SHP77 treated with DMSO at 0.1 percent for 48 hours (cell line): ENCODE measurements at places on chromosomes 3 and 15.

DNA sequence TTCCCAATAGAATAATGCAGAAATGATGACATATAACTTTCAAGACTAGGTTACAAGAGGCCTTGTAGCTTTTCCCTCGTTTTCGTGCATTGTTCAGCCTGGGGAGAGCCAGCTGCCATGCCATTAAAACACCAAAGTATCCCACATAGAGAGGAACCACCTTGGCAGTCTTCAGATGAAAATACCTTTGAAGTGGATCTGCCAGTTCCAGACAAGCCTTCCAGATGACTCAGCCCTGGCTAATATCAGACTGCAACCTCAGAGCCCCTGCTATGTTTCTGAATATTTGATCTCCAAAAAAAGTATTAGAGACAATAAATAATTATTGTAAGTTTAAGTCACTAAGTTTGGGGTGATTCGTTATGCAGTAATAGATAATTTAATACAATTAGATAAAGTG is 294.3 kb upstream of the GBE1 start:
- no peak for DNase-seq

DNA sequence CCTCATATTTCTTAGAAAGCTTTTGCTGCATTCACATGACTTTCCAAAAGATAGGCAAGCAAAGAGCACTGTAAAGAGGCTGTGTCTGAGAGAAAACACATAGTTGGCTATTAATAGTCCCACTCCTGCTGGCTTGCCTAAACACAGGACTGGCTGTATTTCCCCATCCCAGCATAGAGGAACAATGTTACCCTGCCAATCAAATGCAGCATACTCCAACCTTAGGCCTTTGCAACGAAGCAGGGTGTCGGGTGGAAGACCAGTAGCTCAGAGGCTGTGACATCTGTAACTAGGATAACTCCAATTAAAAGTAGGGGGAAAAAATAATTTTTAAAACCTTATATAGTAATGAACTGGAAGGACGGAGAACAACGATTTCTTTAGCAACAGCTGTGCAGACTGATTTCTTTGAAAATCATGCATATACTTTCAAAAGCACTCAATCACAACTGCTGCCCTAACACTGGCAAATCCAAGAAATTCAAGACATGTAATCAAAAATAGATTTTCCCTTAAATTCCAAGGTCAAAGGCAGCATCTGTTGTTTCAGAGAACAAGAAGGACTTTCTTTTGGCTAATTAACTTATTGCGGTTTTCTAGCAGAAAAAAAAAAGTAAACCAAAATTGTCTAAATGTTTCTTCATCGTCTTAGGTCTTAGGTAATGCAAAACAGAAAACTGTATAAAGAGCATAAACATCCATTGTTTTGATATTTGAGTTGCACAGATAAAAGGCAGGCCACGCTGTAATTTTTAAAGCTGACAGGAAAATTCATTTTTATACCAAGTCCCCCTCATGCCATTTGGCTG is 139.3 kb downstream of the TNIK start:
- no peak for DNase-seq

DNA sequence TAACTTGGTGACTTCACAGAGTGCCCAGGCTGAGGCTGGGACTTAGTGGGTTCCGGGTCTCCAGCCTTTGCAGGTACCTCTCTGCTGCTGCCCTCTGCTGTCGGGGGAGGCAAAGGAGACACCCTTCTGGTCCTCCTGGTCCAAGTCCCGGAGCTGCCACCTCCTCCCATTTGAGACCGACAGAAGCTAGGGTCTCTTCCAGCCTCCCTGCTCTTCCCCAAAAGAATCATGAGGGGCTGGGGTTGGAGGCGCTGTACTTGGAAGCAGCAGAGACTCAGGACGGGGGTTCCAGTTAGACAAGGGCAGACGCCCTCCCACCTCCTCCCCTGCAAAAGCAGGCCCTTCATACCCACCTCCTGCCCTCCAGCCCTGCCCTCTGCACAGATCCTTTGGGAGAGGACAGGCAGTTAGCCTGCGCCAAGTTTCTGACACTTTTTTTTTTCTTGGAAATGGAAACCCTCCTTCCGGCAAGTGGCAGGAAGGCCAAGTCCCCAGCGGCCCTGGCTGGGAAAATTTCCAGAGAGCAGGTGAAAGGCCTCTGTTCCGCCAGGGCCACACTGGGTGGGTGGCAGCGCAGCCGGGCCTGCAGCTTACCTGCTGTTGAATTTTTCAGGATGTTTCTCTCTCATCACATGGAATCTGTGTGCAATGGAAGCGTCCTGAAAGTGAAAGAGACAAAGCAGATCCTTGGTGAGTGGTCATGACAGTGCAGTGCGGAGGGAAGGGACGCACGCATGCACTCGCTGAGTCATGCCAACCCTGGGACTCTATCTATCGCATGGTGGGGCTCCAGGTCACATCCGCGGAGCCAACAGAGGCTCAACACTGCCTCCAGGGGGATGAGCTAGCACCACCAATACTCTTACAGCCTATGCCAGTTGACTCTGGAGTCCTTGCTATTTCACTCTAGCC is 119.9 kb downstream of the DGKG start:
- DNase-seq = peak; percentile 81

DNA sequence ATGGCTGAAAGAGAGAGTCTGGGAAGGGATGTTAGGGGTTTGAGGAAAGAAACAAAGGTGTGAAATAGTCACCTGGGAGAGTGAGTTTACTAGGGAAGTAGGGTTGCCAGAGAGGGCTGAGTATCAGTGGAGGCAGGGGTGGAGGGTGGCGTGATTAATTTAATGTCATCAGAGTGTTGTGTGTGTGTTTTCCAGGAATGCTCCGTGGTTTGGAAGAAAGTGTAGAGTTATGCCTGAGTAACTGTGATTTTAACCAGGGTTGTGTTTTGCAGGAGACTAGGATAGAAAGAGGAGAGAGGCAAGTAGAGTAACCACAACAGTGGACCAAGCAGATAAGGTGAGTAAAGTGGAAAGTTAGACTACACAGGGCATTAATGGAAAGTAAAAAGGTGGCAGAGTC is 27.2 kb downstream of the PLD1 start:
- DNase-seq = no peak

- no peak for DNase-seq
These were observed 7.5 kb upstream of the POLR2M start for GRCh38 chr15:57698991-57699390.

DNA sequence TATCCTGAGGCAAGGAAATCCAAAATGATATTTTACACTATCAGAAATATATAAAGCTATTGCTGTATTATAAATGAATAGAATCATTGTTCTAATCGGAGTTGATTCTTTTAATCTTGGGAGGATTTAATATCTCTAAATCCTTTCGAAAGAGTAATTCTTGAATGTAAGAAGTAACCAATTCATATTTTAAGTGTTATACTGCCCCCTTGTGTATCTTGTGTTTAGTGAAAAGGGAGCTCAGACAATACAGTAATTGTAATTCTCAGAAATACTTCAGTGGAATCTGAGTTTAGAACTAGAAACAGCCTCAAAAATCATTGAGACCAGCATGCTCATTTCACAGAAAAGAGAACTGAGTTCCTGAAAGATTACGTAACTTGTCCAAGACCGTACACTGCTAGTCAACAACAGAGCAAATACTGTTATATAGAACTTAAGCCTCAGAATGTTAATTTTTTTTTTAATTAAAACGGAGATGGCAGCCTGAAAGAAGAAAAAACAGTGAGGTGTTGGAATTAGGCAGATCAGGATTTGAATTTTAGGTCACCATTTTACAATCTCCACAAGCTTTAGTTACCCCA is 42.9 kb downstream of the PLCH1 start:
- DNase-seq = peak; percentile 47

DNA sequence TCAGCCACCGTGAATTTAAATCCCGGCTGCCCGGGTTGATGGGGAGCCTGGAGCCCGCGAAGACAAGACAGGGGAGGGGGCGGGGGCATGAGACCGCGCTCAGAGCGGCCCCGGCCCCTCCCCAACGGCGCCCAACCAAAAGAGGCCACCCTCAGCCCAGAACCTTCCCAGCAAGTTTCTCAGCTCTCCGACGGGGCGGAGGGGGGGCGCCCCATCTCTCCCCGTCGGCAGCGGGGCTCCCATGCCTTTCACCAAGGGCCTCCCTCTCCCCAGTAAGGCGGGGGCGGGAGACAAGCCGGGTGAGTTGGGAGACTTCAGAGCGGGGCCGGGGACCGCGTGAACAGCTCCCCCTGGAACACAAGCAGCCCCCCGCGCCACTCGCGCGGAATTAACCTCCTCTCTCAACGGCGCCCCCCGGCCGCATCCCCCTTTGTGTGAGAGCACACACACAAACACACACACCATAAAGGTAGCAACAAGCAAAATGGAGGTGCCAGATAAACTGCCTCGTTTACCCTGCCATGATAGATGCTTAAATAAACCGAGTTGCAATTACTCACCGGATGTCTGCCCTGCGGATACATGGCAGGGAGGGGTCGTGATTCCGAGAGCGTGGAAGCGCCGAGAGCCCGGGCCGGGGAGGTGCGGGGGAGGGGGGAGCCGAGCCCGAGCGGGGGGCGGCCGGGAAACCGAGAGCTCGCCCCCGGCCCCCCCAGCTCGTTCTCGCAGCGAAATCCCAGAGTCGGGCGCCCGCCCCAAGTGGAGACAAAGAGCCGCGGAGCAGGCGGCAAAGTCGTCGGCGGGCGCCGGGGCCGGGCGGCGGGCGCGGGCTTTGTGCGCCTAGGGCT is 1.3 kb downstream of the TLE3 start:
- no peak for DNase-seq

- DNase-seq = no peak
These were observed 351.4 kb downstream of the CNTN3 start for GRCh38 chr3:74263031-74263430.

DNA sequence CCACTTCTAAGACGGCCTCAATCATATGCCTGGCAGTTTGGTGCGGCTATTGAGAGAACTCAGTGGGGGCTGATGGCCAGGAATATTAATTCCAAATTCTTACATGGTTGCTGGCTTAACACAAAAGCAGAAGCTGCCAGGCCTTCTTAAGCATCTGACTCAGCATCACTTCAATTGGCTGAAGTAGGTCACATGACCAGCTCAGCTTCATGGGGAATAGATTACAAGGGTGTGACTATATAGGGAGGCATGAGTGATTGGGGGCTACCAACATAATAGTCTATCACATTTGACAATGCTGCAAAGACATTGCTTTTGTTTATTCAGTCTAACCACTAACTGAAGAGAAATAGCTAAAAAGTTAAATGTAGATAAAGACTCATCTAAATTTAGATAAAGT is 101.6 kb upstream of the ANKRD28 start:
- no peak for DNase-seq

DNA sequence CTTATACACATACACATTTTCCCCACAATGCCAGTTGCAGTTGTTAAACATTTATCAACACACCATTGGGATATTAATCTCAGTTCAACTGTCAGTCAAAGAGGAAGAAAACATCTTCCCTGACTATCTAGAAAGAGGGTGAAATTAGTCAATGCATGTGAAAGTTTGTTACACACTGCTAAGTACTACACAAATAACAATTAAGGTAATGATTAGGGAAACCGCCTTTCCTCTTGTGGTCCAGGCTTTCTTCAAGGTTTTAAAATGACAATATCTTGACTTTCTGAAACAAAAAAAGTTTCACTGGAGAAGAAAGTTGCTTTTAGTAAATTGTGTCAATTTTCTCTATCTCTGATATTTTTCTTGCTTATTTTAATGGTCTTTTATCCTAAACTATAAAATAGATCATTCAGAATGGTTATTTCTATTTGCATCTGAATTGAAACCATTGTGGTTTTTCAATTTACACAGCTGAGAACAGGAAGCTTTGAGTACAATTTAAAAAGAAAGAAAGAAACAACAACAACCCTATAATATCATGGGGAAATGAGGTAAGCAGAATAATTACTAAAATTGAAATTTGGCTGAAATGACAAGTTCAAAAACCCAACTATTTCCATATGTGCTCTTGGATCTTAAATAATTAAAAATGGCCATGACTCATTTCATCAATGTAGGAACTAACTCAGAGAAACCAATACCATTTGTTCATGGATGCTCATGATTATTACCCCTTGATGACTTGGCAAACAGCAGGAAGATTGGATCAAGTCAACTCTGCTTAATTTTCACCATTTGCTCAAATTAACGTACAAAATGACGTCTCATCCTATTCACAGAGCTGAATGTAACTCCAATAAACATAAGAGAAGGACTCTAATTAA is 31.7 kb downstream of the GPR149 start:
- no peak for DNase-seq

DNA sequence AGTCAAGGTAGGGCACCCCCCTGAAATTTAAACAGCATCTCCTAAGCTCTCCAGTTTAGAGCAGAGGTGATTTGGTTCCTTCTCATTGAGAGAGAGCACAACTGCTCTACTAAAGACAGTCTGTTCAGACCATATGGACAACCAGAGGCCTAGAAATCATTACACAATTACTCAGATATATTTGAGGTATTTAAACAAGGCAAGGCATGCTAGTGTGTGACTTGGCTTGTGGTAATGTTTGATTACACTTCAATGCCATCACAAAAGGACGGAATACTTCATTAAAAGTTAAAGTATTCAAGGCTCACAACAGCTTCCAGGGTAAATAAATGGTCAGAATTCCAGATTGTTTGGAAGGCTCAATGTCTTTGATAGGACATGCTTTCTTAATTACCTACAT is 110.2 kb downstream of the LRTM1 start:
- DNase-seq = no peak

DNA sequence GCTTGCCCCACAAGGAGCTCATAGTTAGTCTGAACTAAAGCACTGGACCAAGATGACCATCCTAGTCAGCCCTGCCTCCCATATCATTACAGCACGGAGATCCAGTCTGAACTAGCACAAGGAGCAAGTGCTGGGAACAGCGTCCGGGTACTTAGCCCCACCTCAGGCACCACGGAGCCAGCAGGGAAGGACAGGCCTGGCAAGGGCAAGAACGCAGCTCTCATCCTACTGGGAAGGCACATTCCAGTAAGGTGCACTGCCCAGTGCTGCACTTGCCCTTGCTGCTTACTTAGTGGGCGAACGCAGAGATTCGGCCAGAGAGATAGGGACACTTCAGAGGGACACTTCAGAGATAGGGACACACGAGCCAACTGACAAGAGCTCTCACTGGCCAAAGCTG is 27.6 kb downstream of the SEC61A1 start:
- DNase-seq = no peak

DNA sequence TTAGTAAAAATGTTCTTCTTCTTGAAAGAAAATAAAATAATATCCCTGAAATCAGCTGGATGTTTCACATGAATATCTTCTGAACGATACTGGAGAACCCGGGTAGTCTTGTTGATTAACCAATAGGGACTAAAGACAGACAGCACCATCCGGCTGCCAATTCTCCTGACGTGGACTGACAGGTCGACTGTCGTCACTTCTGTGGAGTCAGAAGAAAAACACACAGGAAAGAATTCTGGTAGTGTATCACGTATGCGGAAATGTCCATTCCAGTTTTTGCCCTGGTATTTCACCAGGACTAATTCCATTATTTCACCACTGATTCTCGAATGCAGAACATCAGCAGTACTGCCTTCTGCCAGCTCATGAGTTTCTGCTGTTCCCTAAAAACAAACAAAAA is 144.6 kb downstream of the VPS13C start:
- no peak for DNase-seq

GRCh38 chr15:90901175-90902039 is 1.7 kb upstream of the MAN2A2 start:
- no peak for DNase-seq

- DNase-seq = no peak
These were observed 7.9 kb downstream of the ZNF280D start for GRCh38 chr15:56725386-56725785.
